ENCODE measurements at places on chromosomes 5 and 9.

DNA sequence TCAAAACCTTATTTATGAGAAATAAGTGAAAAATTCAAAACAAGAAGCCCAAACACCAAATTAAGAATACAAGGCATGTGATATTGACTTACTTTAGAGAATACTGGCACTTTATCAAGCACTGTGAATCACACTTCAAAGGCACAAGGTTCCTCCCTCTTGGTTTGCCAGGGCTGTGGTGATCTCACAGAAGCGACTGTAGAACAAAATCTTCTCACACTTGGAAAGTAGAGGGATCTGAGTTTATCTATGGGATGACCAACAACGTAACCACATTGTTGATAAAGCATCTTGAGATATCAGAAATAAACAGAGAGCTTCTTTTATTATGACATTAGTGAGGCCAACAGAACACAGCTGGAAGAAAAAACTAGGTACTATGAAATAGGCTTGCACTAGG is 295.9 kb downstream of the NFIB start:
- DNase-seq = no peak

GRCh38 chr9:131287359-131287758 is 2.2 kb upstream of the PLPP7 start:
- no peak for DNase-seq

GRCh38 chr5:136563489-136563888 is 198.1 kb upstream of the TRPC7 start:
- DNase-seq = no peak

DNA sequence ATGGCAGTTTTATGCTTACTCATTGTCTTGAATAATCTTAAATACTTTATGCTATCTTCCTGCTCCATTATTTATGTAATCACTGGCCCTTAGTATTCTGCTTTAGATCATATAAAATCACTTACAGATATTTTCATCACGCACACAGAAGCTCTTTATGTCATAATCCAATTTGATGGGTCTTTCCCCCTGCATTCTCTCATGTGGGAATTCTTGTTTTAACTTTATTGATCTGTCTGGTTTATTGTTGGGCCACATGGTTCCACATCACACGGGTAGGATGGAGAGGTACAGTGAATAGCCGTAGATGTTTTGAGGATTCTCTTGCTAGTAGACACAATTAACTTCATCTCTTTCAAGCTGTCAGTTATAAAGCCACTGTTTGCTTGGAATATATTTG is 27.0 kb downstream of the PLPPR1 start:
- DNase-seq = no peak

GRCh38 chr5:174720612-174721529 is 3.5 kb upstream of the MSX2 start:
- DNase-seq = no peak

DNA sequence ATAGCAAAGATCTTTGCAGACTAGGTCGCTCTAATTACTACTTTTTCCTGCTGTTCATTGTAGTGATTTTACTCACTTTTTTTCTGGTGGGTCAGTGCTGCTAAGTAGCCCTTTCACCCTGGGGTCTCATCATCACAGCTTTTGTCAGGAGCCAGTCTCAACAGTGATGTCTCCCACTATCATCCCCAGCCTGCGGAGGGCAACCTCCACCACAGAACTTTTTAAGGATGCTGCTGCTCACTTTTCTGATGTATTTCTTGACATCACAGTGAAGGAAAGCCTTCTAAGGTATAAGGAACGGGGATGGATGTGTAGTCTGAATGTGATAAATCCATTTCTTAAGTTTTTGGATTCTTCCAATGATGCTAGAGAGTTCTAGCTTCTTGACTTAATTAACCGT is 242.5 kb upstream of the RIOK2 start:
- DNase-seq = no peak

- DNase-seq = no peak
Measured at GRCh38 chr9:134186471-134187109, 22.2 kb upstream of the RNU6ATAC start.

DNA sequence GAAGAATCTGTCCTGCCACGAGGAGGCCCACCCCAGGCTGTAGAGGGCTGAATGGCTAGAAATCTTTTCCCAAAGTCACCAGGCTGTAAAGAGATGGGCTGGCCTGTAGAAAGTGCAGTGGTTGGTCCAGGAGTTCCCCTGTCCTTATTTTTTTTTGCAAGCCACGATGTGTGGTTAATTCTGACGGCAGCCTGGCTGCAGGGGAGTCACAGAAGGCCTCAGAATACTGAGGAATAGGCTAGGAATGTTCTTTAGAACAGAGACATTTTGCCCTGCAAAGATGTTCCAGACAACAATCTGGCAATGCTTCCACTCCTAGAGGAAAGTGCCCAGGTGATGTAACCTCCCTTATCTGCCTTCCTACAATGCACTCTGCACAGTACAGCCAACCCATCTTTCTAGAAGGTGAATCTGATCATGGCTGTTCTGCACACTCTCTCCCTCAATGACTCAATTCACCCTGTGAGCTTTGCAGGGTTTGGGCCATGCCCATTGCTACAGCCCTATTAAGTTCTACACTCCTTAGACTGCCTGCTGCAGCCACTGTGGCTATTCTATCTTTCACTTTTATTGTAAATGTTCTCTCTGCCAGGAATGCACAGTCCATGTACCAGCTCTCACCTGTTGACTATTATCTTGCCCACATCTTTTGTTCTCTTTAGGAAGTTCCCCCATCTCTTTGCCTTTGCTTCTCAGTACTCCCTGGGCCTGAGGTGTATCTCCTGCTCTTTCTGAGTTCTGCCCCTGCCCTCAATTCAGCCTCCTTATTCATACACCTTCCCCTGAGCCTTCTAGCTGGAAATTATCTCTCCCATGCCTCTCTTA is 377.8 kb upstream of the CLINT1 start:
- peak; percentile 74 for DNase-seq

All from esophagus muscularis mucosa (tissue), 4 donors.